ENCODE measurements at places on chromosomes 4 and X.

DNA sequence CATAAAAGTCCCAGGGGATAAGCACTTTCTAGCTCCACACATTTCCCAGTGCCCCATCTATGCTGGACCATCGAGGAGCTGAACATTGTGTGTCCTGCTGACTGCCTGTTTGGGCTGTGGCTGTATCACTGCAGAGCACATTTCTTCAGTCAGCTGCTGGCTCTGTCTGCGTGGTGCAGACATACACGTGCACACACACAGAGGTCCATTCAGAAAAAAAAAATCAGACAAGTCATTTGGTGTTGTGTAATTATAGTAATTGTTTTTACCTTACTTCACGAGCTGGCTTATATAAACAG, 1.1 kb upstream of the PDLIM3 start:
- DNase-seq, result no peak

GRCh38 chr4:10354225-10354624, 103.0 kb downstream of the ZNF518B start:
- DNase-seq, result no peak

DNA sequence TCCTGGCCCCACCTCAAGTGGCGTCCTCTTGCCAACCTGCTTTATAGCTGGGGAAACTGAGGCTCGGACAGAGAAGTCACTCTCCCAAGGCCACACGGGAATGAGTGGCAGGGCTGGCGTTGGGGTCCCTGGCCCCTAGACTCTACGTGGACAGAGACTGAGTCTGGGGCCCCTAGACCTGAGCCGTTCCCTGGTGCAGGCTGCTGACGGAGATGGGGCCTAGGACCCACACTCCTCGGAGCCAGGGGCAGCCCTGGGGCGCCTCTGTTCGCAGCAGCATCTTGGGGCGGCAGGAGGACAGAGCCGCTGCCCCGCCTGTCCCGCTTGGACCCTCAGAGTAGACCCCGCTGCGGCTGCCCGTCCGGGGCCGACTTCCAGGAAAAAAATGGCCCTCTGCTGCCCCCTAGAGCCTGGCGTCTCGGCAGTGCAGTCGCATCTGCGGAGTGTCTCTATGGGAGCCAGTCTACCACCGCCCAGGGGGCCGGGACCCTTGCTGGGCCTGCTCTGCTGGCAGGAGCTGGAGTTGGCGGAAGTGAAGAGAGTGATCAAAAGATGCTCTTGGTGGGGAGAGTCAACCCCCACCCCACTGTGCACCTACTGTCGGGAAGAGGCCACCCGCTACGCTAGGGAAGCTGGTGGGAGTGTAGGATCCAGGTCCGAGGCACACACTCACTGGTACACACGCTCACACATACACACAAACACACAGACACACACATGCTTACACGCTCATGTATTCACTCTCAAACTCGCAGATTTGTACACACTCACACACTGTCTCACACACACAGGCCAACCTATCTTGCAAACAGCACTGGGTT, 220.1 kb downstream of the AFAP1 start:
- peak; percentile 10 for DNase-seq

DNA sequence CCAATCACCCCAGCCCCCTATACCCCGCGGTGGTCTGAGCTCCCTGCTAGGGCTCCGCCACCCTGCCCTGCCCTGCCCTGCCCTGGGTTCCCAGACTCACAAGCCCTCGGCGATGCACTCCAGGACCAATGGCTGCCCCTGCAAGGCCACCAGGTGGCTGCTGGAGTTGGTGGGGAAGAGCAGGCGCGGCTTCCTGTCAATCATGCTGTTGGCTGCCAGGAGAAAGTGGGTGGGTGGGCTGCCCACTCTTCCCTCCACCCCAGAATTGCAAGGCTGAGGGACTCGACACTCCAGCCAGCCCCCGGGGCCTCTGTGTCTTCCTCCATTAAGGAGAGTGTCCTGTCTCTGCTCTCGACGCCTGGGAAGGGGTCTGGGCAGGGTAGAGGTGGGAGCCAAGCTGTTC, 15.7 kb downstream of the L1CAM start:
- no peak for DNase-seq

GRCh38 chrX:153702336-153703035, 14.8 kb downstream of the SLC6A8 start:
- DNase-seq, result no peak

GRCh38 chr4:142683997-142684396, 162.1 kb downstream of the INPP4B start:
- no peak for DNase-seq

GRCh38 chr4:88179261-88179660, 20.8 kb upstream of the ABCG2 start:
- peak; percentile 87 for DNase-seq

DNA sequence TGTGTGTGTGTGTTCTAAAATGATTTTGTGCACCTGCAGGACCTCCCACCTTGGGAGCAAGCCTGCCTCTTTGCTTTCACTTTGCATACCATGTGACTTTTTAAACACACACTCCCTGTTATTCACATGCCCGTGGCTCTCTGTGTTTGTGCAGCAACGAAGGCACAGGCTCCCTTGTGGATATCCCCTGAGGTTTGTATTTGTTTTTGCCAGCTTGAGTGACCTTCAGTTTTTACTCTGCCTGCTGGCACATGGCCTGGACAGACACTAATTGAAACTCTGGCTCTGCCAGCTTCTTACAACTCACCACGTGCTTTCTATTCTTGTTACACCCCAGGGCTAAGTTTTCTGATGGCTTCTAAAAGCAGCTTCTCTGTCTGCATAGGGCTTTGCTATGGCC, 885.8 kb downstream of the SH3BGRL start:
- no peak for DNase-seq

- DNase-seq, result no peak
Measured at GRCh38 chr4:132737344-132737743, 411.8 kb upstream of the PCDH10 start.

GRCh38 chr4:172858731-172859230, 309.8 kb upstream of the GALNT7 start:
- DNase-seq, result no peak

- DNase-seq, result peak; percentile 2
Measured at GRCh38 chrX:153573984-153574383, 25.0 kb downstream of the CCNQ start.

DNA sequence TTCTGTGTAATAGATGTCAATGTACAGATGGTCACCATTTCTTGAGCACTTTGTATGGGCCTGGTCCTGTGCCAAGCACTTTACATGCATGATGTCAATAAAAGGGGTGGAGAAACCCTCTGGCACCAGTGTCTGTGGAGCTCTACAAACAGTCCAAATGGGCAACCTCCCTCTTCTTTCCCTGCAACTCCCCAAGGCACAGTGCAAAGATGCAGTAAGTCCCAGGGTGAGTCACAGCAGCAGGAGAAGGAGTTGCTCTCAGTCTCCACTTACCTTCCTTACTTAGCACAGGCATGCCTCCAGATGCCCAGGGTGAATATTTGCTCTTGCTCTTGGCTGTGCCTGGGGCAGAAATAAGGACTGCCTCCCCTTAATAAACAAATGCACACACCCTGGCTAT, 4.3 kb downstream of the OCIAD2 start:
- peak; percentile 80 for DNase-seq

GRCh38 chr4:43244688-43245382, 352.3 kb downstream of the GRXCR1 start:
- DNase-seq, result no peak

GRCh38 chr4:89064848-89065247, 7.9 kb upstream of the FAM13A start:
- no peak for DNase-seq

DNA sequence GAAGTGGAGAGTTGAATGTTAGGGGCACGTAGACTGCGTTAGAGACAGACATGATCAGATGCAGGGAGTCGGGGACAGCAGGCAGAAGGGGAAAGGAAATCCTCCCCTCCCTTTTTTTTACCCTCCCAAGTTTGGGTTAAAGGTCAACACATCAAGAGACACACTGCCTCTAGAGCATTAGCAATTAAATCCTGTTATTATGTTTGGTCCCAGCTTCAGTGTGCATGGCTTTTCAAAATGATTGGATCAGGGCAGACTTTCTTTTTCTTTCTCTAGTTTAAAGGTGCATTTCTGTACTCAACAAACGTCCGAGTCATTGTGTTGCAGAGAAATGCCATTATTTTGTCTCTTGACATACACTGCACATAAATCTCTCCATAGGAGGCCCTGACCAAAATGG, 63.9 kb downstream of the USP26 start:
- DNase-seq, result no peak

GRCh38 chrX:103782640-103783039, 6.0 kb downstream of the PLP1 start:
- DNase-seq, result no peak

DNA sequence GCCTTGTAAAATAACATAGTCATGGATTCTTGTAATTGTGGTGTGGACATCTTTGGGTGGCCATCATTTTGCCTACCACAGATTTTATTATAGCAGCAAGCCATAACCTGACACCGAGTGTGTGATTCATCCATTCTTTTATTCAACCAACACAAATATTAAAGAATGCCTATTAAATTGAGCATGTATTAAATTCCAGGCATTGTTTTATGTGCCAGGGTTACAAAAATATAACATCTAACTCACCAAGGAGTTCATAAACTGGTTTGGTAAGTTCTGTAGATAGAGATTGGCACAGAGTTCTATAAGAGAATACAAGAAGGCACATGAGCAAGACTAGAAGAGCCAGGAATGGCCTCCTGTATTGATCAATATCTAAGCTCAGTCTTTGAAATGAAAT, 18.0 kb downstream of the NBDY start:
- DNase-seq, result peak; percentile 68

GRCh38 chrX:104172788-104173187, 6.5 kb downstream of the FAM199X start:
- DNase-seq, result no peak

DNA sequence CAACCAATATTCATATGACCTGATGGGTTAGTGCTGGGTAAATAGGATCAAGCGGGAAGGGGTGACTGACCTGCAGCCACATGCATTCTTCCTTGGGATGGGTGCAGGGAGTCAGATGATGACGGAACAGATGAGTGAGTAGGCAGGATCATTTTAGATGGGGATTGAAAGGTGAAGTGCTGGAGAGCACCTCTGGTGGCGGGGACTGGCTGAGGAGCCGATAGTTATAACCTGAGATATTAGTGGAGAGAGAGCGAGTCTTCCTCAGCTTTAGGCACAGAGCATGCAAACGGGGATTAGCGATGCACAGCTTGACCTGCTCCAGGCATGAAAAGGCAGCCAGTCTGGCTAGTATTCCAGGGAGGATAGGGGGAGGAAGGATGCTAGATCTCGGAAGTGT, 99.1 kb downstream of the AFF1 start:
- no peak for DNase-seq

- DNase-seq, result peak; percentile 37
Measured at GRCh38 chr4:84529169-84529751, 30.2 kb upstream of the NKX6-1 start.

- DNase-seq, result no peak
Measured at GRCh38 chr4:100819505-100819904, 301.7 kb upstream of the EMCN start.

GRCh38 chrX:96752781-96753180, 68.1 kb downstream of the DIAPH2 start:
- peak; percentile 30 for DNase-seq
